ENCODE measurements at places on chromosomes 2 and 18.

- no peak for DNase-seq
Measured at GRCh38 chr2:140650825-140651224, 1480.0 kb downstream of the LRP1B start.

- peak; percentile 24 for DNase-seq
Measured at GRCh38 chr18:38042211-38042890, 476.8 kb upstream of the CELF4 start.

- no peak for DNase-seq
Measured at GRCh38 chr2:1486670-1487069, 73.4 kb downstream of the TPO start.

- no peak for DNase-seq
Measured at GRCh38 chr2:28546242-28546641, 50.4 kb downstream of the PLB1 start.

DNA sequence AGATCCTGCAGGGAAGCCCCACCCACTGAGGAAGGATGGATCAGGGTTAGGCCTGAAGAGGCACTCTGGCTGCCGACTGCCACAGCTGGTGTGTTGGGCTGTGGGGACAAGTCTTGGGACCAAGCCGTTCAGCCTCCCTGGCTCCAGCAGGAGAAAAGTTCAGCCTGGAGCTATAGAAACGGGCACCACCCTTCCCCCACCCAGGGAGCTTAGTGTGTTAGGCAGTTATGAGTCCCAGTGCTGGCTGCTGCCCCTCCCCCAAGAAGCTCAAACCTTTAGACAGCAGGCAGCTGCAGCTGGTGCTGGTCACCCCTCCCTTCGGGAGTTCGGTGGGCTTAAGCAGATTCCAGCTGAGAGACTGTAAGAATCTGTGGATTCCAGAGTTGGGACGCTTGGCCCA lies 447.1 kb upstream of the HS6ST1 start:
- DNase-seq: peak; percentile 85

DNA sequence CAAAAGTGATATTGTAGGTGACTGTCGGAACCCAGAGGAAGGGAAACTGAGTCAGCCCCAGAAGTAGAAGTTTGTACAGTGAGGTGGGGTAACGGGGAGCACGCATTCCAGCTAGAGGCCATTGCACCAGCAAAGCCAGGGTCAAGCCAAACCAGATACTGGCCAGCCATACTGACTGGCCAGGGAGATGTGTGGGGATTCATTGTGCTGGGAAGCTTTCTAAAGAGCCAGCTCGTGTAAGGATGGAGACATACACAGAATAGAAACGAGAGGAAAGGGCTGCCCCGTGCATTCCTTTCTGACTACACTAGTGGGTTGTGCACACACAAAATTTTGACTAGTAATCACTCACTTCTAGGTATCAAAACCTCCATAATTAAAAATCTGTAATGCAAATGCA lies 175.3 kb upstream of the PID1 start:
- no peak for DNase-seq

GRCh38 chr2:55891671-55892094 lies 31.9 kb downstream of the EFEMP1 start:
- no peak for DNase-seq

DNA sequence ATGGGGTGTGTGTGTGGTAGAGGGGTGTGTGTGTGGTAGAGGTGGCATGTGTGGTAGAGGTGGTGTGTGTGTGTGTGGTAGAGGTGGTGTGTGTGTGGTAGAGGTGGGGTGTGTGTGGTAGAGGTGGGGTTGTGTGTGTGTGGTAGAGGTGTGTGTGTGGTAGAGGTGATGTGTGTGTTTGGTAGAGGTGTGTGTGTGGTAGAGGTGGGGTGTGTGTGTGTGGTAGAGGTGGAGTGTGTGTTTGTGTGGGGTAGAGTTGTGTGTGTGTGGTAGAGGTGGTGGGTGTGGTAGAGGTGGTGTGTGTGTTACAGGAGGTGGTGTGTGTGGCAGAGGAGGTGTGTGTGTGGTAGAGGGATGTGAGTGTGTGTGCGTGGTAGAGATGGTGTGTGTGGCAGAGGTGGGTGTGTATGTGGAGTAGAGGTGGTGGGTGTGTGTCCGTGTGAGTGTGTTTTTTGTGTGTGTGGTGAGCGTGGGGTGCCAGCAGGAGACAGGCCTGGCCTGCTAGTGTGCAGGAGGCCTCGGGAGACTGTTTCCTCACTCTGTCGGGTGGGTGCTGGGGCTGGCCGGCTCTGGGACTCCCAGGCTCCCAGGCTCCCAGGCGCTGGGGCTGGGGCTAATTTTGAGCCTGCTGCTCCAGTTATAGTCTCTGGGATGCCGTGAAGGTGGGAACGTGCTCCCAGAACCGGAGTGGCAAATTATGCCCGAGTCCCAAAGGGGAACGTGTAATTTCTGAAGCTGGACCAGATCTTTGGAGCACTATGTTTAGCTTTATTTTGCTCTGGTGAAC lies 165.2 kb downstream of the DYSF start:
- DNase-seq: no peak

DNA sequence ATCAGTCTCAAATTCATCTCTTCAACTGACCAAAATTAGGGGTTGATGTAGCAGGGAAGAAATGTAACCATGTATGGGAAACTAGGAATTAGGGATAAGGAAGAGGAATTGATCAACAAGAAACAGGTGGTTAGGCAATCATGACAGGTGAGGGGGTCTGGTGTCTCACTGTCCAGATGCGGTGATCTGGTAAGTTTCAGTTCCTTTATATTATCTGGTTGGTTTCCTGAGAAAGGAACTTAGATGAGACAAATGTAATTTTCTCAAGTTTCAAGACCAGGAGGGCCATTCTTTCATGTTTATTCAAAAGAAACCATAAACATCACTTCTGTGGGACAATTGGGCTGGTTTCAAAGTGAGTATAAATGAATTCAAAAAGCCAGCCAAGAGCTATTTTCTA lies 306.2 kb upstream of the KCNJ3 start:
- DNase-seq: no peak

DNA sequence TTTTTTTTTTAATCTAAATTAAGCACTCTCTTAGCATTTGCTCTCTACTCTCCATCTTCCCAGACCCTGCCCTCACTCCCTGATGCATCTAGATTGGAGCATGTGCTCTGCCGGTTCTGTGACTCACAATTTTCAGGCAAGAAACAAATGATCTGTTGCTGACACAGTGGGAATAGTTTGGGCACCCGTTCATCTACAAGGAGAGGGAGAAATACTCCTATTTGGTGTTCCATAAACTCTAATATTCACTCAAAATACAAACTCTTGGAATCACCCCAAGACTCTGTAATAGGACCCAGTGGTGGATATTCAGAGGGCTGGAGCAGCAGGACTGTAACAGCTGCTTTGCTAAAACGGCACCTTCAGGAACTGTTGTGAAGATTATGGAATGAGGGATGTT lies 37.1 kb upstream of the LINC00305 start:
- no peak for DNase-seq

GRCh38 chr2:121469356-121469755 lies 61.3 kb upstream of the RNU4ATAC start:
- DNase-seq: no peak

DNA sequence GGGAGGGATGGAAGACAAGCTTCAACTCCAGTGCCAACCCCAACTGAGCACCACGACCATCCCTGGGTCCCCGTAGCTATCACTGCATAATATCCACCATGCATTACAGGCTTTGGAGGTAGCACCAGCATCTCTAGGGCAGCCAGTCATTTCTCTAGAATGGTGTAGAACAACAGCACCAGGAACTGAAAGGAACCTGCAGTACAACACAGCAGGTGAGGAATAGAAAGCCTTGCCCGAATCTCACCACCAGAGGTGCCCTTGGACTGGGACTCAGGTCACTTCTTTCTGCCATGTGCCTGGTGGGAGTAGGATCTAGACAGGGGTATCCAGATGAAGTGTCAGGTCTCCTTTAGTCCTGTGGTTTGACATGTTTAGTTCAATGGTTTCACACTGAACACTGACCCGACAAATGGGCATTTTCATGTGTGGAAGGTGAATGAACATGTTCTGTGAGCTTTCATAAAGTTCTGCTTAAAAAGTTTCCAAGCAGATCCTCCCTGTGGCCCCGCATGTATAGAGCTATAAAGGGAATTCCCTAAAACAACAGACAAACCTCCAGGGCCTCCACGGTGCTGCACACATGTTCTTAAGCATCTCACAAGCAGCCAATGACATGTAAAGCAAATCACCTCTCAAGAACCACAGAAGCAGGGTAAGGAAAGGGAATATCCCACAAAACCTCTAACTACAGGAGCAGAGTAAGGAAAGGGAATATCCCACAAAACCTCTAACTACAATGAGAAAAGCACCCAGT lies 208.3 kb downstream of the AFF3 start:
- DNase-seq: no peak

GRCh38 chr2:200288670-200289429 lies 17.6 kb upstream of the SPATS2L start:
- no peak for DNase-seq

DNA sequence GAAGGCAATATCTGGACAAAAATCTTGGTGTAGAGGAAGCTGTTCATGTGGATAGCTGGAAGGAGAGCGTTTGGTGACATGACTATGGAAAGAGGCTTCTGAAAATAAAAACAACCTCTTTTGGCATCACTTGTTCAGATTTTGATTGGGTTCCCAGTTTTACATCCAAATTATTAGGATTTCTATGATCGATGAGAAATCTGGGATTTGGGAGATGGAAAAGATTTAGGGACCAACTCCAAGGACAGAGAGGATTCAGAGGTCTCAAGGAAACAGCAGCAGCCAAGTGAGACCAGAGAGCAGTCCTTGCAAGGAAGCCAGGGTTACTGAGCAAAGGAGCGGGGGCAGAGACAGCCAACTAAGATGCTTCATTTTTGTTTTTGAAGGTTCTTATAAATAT lies 441.7 kb downstream of the TRIB2 start:
- DNase-seq: no peak

DNA sequence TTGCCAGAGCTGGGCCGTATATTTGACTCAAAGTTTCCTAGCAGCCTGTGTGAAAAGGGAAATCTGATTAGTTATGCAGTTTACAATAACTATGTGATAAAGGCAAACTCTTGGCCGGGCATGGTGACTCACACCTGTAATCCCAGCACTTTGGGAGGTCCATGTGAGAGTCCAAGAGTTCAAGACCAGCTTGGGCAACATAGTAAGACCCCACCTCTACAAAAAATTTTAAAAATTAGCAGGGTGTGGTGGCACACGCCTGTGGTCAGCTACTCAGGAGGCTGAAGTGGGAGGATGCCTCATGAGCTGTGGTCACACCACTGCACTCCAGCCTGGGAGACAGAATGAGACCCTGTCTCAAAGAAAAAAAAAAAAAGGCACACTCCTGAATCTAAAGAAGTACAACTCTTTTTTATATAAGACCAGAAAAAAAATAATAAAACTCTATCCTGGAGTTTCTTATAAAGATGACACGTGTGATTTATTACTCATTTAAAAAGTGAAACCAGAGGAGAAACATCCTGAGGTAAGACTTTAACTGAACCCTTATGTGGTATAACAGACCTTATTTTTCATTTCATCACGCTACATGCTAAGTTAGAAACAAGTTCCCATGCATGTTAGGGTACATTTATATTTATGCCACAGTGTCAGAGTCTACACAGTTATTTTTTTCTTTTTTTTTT lies 32.6 kb upstream of the KCMF1 start:
- no peak for DNase-seq

- no peak for DNase-seq
Measured at GRCh38 chr18:25140962-25141308, 211.0 kb downstream of the ZNF521 start.

DNA sequence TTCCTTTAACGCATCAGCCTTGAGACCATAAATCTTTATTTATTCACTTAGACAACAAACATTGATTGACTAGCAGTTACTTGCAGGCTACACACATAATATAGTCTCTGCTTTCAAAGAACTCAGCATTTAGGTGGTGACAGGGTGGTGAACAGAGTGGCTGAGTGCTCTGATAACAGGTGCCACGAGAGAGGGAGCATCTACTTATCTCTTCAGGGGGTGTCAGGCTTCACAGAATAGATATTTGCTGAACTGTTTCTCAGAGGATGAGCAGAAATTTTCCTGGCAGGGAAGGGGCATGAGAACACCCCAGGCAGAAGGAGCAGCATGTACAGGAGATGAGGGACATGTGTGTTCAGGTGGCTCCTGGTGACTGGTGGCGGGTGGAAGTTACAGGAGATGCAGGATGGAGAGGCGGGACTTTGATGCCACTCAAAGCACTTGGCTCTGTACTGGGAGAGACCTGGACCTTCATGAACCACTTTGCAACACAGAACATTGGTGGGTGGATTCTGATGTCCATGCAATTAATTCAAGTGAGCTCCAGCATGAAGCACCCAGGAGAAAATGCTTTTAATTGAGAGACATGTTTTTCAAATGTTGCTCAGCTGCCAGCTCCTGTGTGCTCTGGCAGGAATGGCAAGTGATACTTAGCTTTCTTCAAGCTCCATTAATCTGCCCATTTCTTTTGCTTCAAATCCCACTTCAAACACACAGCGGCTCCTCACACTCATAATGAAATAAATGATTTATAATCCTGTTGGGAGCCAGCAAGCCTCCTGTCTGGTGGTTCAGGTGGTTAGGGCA lies 248.9 kb downstream of the MYCN start:
- peak; percentile 82 for DNase-seq

GRCh38 chr2:173599821-173600359 lies 245.2 kb downstream of the CDCA7 start:
- no peak for DNase-seq

- peak; percentile 81 for DNase-seq
Measured at GRCh38 chr2:29042561-29043075, 31.7 kb downstream of the PCARE start.

DNA sequence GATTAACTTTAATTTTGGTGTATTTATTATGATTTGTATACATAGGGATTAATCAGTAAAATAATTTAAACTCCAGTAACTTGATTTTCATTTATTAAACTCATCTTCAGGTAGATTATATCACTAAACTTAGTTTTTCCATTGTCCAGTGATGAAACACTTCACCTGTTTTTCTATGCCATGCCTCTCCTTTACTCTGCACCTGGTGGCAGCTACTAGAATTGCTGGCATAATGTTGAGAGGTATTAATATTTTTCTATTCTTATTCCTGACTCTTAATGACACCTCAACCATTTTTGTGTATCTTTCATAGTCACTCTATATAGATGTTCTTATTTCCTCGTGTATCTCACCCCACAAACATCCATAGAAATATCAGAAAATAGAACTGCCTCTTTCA lies 940.3 kb upstream of the CRIM1 start:
- DNase-seq: no peak

GRCh38 chr18:76668546-76668945 lies 153.8 kb upstream of the ZNF236 start:
- DNase-seq: no peak

Data from eye (tissue), 1 donor.